ENCODE measurements at places on chromosomes 3 and 15. TPM values are rescaled to one million over a fixed set of nuclear protein-coding genes. Genes with fewer than 3 reads are reported as not detected.
A peak's percentile ranks its signal among the peaks of the same experiment; 100 is the strongest.

The LRTM1 gene
- polyA plus RNA-seq, result not detected

DNA sequence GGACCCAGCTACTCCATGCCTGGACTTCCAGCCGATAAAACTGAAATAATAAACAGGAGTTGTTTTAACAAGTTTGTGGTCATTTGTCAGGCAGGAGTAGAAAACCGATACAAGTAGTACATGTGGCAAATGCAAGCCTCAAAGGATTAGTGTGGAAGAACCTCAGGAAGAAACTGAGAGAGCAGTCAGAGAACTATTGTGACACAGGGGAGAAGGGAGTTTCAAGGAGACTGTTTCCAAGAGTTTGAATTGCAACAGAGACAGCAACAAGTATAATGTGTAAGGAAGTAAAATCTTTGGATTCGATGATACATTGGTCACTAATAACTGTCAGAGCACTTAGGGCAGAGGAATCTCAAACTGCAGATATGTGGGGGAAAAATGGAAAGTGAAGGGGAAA is 450.6 kb upstream of the ARHGEF26 start:
- H3K4me3 ChIP-seq, result no peak overlapping the region
- no peaks in the 10 kb centered on the region for H3K36me3 ChIP-seq
- H3K4me1 ChIP-seq, result no peaks in the 10 kb centered on the region

The MAP1A gene
- polyA plus RNA-seq, result not detected

The KCNMB2 gene
- polyA plus RNA-seq, result not detected

The AADACL2 gene
- polyA plus RNA-seq, result not detected

GRCh38 chr3:101999177-101999779 is 150.0 kb downstream of the NFKBIZ start:
- no peaks in the 10 kb centered on the region for H3K36me3 ChIP-seq
- no peak overlapping the region for H3K27ac ChIP-seq
- no peaks in the 10 kb centered on the region for H3K27me3 ChIP-seq
- DNase-seq, result no peak
- H3K4me3 ChIP-seq, result no peak overlapping the region
- peaks cover 32% of the 10 kb centered on the region for H3K4me1 ChIP-seq

DNA sequence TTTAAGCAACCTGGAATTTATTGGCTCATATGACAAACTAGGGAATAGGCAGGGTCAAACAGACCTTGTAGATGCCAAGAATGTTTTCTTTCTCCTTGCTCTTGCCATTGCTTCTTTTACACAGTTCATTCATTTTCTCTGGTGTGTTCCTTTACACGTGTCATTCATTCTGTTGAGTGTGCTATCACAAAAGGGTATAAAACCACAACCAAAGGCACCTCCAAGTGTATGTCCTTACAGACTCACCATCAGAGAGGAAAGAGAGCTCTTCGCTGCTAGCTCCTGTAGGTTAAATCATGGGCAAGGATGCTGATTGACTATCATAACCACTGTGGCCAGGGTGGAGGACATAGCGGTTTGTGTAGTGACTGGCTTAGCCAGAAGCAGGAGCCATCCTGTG is 19.2 kb upstream of the FRMD4B start:
- H3K27ac ChIP-seq, result no peak overlapping the region
- H3K4me3 ChIP-seq, result no peak overlapping the region
- no peaks in the 10 kb centered on the region for H3K27me3 ChIP-seq
- no peak for DNase-seq
- no peaks in the 10 kb centered on the region for H3K36me3 ChIP-seq
- H3K4me1 ChIP-seq, result peaks cover 2% of the 10 kb centered on the region

DNA sequence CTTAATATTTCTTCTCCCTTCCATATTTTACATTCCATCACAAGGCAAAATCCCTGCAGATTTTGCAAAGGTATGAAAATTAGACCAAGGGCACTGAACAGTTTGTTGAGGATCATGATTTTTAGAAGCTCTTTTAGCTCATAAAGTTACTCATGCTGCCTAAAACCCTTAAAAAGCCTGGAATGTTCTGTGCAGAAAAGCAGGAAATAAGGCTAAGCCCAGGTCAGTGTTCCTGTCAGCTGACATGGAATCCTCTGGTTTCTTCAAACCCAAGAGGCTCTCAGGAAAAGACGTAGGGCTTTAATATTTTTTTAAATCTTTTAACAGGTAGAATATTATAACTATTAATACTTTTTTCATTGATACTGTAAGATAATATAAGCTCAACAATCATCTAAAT is 8.2 kb downstream of the CBLB start:
- DNase-seq, result no peak
- H3K36me3 ChIP-seq, result peaks cover 21% of the 10 kb centered on the region
- H3K27ac ChIP-seq, result no peak overlapping the region

DNA sequence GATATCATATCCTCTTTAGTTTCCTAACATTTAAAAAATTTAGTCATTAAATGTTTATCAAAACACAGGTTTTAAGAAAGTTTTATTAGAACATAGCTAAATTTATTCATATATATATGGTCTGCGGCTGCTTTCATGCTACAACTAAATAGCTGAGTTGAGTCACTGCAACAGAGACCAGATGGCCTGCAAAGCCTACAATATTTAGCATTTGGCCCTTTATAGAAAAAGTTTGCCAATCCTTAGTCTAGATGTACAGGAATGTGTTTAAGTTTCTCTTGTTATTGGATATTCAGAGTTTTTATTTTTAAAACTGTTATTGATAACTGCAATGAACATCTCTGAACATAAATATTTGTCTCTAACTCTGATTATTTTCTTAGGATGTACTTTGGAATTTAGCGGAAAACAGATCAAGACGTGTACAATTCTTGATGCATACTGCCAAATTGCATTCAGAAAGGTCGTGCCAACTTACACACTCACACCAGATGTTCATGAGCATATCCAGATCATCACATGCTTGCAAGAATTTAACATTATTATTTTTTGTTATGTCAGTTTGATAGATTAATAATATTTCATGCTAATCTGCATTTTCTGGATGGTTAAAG is 157.9 kb downstream of the STAC start:
- DNase-seq, result no peak
- H3K4me1 ChIP-seq, result no peaks in the 10 kb centered on the region
- no peak overlapping the region for H3K4me3 ChIP-seq
- no peak overlapping the region for H3K27ac ChIP-seq
- H3K27me3 ChIP-seq, result no peaks in the 10 kb centered on the region

DNA sequence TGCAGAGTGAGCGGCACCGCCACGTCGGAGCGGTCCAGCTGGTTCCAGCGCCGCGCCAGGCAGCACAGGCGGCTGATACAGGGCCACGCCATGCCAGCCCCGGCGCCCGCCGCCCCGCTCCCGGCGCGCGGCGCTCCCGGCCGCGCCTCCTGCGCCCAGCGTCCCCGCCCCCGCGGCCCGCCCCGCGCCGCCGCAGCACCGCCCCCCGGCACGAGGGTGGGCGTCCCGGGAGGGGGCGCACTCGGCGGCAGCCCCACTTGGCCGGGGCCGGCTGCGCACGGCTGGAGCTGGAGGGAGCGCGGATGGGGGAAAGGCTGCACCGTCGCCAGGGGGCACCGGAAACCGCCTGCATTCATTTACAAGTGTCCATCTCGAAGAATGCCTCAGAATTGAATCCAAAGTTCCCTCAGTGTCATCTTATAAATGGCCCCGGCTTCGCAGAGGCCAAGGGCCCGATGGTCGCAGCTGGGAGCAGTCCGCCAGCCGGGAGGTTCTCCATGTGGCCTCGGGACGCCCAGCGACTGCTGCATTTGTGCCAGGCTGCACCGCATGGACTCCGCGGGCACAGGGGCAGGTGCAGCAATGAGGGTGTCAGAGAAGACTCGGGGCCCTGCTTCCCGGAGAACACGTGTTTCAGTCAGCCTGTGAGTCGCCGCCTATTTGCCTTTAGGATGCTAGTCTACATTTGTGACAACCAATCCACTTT is at the start of gene MAP6D1:
TSS of gene MAP6D1 (minus strand) at position 122 of the 706 bp plus-strand sequence. CDS start at position 92, 30 bp downstream.
- peak; percentile 33 for DNase-seq
- peak within 1 kb of the TSS; percentile 89 for H3K4me3 ChIP-seq
- no peaks in the 10 kb centered on the region for H3K27me3 ChIP-seq
- peak within 1 kb of the TSS; percentile 84 for H3K27ac ChIP-seq
- peaks cover 14% of the 10 kb centered on the region for H3K4me1 ChIP-seq
- H3K36me3 ChIP-seq, result no peaks in the 10 kb centered on the region

GRCh38 chr15:58900631-58901030 is 32.8 kb downstream of the SLTM start:
- no peak for DNase-seq
- no peak overlapping the region for H3K27ac ChIP-seq
- H3K27me3 ChIP-seq, result no peaks in the 10 kb centered on the region
- no peak overlapping the region for H3K4me3 ChIP-seq
- peaks cover 7% of the 10 kb centered on the region for H3K36me3 ChIP-seq

DNA sequence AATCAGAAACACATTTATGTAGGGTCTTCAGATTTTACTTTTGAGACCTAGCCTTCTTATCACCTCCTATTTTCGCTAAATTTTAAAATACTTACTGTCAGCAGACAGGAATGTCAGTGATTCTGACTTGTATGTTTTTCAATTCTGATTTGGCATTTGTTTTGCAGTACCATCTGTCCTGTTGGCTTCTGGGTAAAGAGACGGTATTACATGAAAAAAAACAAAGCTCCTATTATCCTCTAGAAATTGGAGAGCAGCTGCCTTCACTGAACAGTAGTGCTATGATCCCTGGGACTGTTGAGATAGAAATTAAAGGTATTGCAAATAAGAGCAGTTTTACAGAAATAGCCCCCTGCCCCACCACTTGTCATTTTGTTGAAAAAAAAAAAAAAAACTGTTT is 8.4 kb downstream of the ARMC8 start:
- H3K27ac ChIP-seq, result no peak overlapping the region
- peaks cover 29% of the 10 kb centered on the region for H3K4me1 ChIP-seq
- H3K36me3 ChIP-seq, result no peaks in the 10 kb centered on the region
- DNase-seq, result no peak

The TSEN2 gene
- polyA plus RNA-seq, result 16.1 TPM

The ARHGAP31 gene
- 0.83 TPM for polyA plus RNA-seq

GRCh38 chr3:131381445-131382291 is at the start of gene NUDT16:
Gene NUDT16 (plus strand): TSS chr3:131381774. CDS start chr3:131381805, 31 bp downstream.
- H3K4me1 ChIP-seq, result peaks cover 45% of the 10 kb centered on the region
- H3K27me3 ChIP-seq, result no peaks in the 10 kb centered on the region
- H3K36me3 ChIP-seq, result no peaks in the 10 kb centered on the region
- DNase-seq, result peak; percentile 98
- peak within 1 kb of the TSS; percentile 99 for H3K4me3 ChIP-seq

- H3K4me3 ChIP-seq, result no peak overlapping the region
- no peak for DNase-seq
- no peaks in the 10 kb centered on the region for H3K27me3 ChIP-seq
- H3K4me1 ChIP-seq, result no peaks in the 10 kb centered on the region
Observed at GRCh38 chr15:35194296-35194695, 109.2 kb upstream of the NANOGP8 start.

DNA sequence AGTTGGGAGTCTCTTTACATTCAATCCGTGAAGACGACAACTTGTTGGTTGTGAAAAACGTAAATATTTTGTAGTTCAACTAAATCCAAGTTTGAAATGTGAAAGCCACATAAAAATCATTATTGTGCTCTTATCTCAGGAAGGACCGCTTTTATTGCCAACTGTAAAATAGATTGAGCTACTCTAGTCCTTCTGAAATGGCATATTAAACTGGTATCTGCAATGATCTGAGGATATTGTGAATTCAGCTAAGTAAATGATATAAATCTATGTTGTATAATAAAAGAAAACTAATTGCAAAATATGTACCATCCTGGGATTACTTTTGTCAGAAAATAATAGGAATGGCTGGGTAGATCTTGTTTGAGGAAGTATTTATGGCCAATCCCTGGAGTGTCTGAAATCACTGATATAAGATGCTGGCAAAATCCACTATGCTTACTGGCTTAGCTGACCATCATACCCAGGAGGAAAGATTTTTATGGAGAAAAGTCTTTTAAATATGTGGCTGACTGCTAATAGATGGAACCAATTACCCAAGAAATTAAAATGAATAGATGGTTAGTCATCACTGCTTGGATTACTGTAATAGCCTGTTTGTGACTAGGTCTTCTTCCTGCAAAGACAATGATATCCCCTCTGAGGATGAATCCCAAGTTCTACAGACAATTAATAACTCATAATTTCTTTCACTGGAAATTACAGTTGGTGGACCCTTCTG is 191.8 kb downstream of the SEMA6D start:
- no peaks in the 10 kb centered on the region for H3K4me1 ChIP-seq
- peaks cover 5% of the 10 kb centered on the region for H3K27me3 ChIP-seq
- H3K4me3 ChIP-seq, result no peak overlapping the region
- H3K36me3 ChIP-seq, result peaks cover 4% of the 10 kb centered on the region

DNA sequence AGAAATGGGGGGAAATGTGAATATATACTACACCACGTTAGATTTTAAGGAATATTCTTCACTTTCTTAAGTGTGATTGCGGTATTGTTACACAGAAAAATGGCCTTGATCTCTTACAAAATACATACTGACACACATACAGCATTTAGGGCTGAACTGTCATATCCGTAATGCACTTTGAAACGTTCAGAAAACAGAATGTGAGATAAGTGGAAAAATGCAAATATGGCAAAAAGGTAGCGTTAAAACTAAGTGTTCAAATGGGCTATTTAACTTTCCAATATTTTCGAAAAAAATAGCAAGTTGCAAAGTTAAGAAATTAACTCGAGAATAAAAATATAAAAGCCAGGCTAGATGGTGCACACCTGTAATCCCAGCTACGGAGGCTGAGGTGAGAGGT is 1.8 kb downstream of the ZNF280D start:
- H3K27ac ChIP-seq, result peak overlapping the region; percentile 95
- no peak for DNase-seq
- H3K4me3 ChIP-seq, result peak overlapping the region; percentile 95
- H3K4me1 ChIP-seq, result peaks cover 19% of the 10 kb centered on the region
- no peaks in the 10 kb centered on the region for H3K36me3 ChIP-seq
- H3K27me3 ChIP-seq, result no peaks in the 10 kb centered on the region

DNA sequence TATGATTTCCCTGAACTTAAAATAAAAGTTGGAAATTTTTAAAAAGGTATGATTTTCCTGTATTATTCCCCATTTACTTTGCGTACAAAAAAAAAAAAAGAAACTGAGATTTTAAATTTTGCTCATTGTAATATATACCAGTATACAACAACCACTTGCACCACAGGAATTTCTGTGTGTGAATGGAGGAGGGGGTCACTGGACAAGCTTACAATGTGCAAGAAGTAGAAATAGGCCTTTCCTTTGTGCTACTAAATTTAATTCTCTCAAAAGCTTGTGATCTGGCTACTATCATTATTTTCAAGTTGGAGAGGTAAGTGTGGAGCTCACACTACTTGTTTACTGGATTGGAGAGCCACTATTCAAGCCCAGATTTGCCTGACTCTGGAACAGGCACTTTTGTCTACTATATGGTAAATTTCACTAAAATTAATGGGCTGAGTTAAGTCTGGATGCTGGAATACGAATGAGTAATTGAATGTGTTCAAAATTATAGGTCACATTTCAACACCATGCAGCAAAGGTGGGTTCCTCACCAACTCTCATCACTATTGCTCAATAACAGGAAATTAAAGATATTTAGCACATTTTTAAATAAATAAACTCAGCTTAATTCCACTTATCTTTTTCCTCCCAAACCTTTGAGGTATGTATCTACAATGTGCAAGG is 148.0 kb upstream of the MBNL1 start:
- H3K36me3 ChIP-seq, result no peaks in the 10 kb centered on the region
- no peak overlapping the region for H3K27ac ChIP-seq
- no peak overlapping the region for H3K4me3 ChIP-seq
- no peak for DNase-seq

The SERPINI2 gene
- not detected for polyA plus RNA-seq

Data from naive B cell (primary cell).